ENCODE measurements at places on chromosomes 16 and 17.

DNA sequence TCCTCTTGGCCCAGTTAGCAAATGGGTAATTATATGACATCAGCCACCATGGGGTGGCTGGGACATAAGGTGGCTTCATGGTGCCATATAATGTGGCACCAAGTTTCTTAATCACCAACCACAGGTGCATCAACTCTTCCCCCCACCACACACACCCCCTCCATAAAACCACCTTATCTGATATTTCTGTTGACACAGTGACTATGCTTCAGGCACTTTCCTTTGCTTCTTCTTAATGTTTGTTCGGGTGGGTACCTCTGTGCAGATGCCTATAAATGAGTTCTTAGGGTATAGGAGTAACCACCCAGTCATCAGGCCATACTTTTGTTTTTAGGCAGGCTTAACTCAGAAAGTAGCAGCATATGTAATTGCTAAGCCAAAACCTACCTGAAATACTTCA is 29.5 kb downstream of the RNF43 start:
- DNase-seq: no peak

- no peak for DNase-seq
These were observed 32.4 kb downstream of the SNX11 start for GRCh38 chr17:48139944-48140343.

DNA sequence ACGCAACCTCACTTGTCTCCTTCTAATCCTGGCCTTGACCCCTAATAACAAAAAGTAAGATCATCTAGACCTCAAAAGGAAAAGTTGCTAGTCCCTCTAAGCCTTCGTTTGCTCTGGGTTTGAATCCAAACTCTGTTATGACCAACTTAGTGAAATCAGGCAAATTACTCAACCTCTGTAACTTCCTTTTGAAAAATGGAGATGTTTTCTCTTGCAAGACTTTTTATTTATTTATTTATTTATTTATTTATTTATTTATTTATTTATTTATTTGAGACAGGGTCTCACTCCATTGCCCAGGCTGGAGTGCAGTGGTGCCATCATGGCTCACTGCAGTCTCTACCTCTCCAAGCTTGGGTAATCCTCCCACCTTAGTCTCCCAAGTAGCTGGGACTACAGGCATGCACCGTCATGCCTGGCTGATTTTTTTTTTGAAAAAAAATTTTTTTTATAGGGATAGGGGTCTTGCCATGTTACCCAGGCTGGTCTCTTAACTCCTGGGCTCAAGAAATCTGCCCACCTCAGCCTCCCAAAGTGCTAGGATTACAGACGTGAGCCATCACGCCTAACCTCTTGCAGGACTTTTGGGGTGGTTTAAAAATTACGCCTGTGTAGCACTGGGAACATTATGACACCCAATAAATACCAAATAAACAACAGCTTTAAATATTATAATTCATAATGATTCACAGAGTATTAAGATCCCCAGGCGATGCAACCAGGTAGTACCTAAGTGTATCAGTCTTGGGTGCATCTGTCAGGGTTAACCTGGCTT is 63.4 kb downstream of the PITPNC1 start:
- no peak for DNase-seq

DNA sequence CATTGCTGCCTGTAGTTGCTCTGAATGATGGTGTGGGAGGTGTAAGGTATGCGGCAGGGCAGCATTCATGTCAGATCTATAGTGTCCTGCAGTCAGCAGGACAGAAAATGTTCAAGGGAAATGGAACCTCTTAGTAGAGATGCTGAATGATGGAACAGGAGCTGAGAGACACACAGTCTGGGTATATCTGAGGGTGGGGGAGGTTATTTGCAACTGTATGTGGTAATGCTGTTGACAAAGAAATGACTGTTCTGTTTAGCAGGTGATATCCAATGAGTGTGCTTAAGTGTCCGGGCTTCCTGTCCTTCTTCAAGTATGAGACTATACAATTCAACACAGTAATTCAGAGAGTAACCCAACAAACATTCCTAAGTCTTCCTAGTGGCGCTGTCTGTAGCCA is 46.6 kb downstream of the STH start:
- no peak for DNase-seq

GRCh38 chr17:44272321-44272951 is 4.5 kb upstream of the SLC4A1 start:
- no peak for DNase-seq

- DNase-seq: no peak
These were observed 26.5 kb upstream of the FAAP100 start for GRCh38 chr17:81578561-81579225.

- DNase-seq: no peak
These were observed 37.8 kb downstream of the ERN1 start for GRCh38 chr17:64092113-64092512.

DNA sequence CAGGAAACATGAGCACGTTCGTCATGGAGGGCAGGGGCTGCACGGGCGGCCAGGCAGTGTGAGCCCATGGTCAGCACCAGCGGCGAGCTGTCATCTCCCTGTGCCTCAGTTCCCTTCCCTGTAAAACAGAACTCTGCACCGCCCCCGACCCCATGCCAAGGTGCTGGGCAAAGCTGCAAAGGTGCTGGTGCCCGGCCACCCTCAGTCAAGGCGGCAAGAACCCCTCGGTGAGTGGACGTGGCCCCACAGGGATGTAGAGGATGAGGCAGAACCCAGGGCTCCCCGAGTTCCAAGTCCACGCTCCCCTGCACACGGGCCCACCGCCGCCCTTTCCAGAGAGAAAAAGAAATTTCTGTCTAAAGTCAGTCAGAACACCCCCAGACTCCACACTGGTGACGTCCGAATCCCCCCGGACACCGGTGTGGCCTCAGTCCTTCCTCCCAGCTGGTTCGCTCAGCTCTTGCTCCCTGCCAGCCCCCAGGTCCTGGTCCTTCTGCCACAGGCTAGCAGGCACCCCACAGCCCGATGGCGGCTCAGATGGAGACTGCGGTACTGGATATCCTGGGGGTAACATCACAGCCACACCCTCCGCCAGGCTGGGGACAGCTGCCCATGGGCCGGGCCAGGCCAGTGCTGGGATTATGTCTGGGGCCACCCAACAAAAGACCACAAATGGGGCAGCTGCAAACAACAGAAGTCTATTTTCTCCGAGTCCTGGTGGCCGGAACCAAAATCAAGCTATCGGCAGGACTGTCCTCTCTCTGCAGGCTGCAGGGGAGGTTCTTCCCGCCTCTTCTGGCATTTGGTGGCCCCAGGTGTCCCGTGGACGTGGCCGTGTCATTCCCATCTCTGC is 14.4 kb upstream of the BAHCC1 start:
- no peak for DNase-seq

GRCh38 chr17:15364615-15365014 is 23.2 kb upstream of the TEKT3 start:
- DNase-seq: no peak

DNA sequence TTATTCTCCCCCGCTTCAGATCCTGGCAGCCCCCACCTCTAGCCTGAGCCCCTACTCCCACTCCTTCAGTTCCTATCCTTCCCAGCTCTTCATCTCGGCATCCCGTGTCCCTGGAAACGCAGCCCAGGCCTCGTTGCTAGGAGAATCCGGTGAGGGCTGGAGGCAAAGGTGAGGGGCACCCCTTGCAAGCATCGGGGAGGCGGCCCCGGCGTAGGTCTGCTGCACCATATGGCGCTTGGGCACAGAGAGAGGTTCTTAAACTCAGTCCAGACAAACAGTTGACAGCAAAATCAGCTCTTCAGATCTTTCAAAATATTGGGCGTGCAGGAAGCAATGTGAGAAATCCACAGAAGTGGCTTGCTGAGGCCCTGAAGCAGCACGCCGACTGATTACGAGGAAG is 15.0 kb downstream of the SLC38A8 start:
- DNase-seq: no peak

GRCh38 chr17:43341715-43342588 is 56.8 kb upstream of the ARL4D start:
- no peak for DNase-seq

DNA sequence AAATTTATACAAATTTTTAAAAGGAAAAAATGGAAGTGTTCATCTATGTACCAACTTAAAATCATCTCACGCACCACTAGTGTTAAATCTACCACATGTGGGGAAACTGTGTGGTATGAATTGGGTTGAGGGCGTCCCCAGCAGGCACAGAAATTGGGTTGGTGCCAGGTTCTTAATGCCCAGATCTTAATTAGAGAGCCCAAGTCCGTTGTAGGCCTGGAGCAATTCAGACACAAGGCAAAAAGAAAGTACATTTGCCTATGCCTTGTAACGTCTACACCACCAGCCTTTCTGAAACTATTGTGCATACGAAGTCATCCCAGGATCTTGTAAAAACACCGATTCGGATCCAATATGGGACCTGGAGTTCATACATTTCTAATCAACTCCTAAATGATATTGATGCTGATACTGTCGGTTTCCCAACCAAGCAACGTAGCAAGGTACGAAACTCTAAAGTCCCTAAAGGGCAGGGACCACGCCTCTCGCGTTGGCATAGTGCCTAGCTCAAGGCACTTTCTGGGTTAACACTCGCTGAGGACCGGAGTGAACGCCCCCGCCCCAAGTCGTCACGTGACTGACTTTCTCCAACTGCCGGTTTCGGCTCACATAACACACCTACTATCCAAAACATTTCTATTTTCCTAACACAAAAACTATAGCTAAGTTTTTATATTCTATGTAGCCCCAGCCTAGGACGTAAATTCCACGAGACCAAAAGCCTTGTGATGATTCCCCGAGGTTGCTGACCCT is 945 bp upstream of the UQCRC2 start:
- DNase-seq: peak; percentile 49

- DNase-seq: no peak
These were observed 80.8 kb downstream of the CLEC16A start for GRCh38 chr16:11025120-11025531.

DNA sequence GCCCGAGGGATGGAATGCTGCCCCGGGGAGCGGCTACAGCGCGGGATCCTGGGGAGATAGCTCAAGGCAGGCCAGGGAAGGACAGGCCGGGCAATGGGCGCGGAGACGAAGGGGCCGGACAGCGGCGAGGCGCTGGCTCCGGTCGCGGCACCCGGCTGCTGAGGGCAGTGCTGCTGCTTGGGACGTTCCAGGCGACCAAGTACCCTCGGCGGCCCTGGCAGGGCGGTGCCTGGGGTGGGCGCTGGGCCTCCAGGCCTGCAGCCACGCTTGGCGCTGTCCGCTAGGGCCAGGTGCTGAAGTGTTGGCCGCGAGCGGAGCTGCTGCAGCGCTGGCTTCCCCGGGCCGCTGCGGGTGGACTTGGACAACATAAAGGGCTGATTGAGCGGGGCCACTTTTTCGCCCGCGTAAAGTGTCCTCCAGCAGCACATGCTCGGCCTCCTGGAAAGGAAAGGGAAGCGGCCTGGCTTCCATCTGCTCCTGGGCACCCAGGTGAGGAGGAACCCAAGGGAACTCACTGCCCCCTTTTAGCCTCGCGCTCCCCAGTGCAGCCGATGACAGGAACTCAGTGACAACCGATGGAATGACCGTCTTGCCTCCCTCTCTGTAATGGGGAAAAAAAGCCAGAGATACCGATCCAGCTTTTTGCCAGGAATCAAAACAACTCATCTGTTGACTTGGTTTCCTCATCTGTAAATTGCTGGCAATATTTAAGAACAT is 23.7 kb downstream of the CLEC3A start:
- DNase-seq: no peak

DNA sequence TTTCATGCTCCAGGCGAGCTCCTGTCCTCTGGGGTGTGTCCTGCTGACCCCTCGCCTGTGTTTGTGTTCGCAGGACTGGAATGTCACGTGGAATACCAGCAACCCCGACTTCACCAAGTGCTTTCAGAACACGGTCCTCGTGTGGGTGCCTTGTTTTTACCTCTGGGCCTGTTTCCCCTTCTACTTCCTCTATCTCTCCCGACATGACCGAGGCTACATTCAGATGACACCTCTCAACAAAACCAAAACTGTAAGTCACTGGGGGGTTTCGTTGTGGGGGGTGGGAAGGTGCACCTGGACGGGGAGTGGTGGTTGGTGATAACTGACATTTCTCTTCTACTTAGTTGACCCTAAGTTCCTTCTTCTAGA is 58.3 kb downstream of the ABCC1 start:
- DNase-seq: no peak

GRCh38 chr17:81703747-81704654 is 834 bp downstream of the MRPL12 start:
- DNase-seq: no peak

DNA sequence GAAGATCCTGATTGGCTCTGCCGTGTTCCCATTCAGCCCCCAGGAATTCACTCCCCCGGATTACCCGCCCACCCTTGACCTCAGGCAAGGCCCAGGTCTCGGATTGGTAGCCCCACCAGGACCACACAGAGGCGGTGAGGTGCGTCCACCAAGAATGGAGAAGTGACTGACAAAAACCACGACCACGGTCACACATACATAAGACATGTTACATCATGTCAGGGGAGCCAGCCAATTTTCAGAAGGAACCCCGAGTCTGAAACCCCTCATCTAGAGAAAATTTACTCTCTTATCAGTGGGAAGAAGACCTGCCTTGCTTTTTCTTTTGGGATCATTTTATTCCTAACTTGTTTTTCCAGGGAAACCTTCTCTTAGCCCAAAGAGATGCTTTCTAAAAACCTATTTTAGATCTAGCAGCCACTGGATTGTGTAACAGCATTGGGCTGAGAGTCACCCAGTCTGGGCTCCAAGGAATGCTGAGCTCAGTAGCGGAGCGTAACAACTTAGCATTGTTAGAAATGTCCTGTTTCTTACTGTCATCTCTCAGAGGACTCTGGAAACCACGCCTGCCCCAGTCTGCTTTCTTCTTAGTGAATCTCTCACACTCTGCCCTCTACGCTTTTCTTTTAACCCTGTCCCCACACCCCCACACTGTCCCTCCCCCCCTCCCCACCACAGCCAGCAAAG is 164.1 kb downstream of the CMIP start:
- DNase-seq: no peak

- DNase-seq: no peak
These were observed 2.0 kb downstream of the TNK1 start for GRCh38 chr17:7382901-7383300.

DNA sequence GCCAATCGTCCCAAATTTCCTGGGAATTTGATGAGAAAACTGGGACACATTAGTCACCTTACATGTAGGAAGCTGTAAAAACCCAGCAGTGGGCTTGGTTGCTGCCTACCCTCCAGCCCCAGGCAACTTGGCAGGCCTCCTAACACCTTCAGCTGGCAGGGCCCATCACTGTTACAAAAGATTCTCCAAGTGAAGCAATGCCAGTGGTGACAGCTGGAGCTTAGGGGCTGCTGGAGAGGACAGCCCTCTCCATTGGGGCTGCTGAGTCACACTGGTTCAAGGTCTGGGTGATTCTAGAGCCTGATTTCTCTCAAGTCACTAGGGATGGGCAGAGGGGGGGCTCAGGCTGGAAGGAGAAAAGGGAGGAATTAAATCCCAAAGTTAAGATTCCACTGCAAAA is 180.6 kb downstream of the COPRS start:
- DNase-seq: no peak

- no peak for DNase-seq
These were observed 98.6 kb downstream of the BANP start for GRCh38 chr16:88049561-88050545.

GRCh38 chr16:16092925-16093627 is 130.2 kb downstream of the ABCC6 start:
- no peak for DNase-seq

DNA sequence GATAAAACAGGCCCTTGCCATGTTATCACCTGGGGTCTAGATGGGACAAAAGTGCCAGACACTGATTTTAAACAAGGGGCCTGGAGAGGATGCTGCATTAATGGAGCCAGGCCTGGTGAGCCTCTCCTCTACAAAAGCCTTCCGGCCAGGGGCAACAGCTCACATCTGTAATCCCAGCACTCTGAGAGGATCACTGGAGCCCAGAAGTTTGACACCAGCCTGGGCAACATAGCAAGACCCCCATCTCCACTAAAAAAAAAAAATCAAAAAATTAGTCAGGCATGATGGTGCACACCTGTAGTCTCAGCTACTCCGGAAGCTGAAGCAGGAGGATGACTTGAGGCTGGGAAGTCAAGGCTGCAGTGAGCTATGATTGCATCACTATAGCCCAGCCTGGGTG is 3.5 kb downstream of the GINS2 start:
- DNase-seq: no peak
